ENCODE measurements at places on chromosomes 16 and 17. TPM values are rescaled to one million over a fixed set of nuclear protein-coding genes. Genes with fewer than 3 reads are reported as not detected.

KRTAP4-3 gene
- not detected for total RNA-seq

DNA sequence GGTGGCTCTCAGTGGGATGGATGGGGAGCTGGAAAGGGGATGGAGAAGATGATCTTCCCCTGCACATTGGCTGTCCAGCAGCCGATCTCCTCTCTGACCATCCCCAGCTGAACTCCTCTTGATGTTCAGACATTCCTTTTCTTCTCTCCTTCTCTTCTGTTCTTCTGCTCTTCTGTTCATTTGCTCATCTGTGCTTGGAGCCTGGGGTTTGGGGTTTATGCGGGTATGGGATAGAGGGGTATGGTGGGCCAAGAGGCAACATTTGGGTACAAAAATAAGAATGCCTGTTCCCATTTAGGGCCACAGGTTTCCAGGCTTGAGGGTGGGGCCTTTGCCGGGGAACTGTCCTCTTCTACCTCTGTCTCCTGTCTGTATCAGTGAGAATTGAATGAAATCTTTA, 205.4 kb upstream of the XYLT1 start:
- no peak overlapping the region for H3K27ac ChIP-seq
- H3K4me1 ChIP-seq = no peaks in the 10 kb centered on the region

DNA sequence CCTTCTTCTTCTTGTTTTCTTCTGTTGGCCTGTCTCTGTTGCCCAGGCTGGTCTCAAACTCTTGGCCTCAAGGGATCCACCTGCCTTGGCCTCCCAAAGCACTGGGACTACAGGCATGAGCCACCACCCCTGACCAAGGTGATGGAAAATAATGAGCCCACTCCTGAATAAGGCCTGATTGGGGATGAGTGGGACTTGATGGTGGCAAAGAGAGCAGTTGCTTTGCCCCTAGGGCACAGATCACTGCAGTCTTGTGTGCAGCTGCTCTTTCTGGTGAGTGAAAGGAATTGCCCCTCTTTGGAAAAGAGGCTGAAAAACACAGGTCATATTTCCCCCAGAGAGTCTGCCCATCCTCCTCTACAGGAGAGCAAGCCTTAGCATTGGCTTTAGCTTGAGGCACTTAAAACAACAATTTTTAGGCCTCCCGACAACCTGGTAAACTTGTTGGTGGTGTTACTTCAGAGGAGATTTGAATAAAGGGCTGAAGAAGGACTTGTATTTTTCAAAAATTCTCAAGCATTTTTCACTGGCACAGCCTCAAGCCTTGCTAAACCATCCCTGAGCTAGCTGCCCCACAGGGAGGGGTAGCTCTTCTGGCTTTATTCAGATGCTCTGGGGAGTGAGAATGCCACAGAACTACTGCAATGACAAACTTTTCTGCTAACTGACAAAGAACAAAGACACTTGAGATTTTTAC, 6.1 kb upstream of the PDP2 start:
- H3K4me3 ChIP-seq = no peak overlapping the region
- DNase-seq = no peak
- no peaks in the 10 kb centered on the region for H3K27me3 ChIP-seq
- no peak overlapping the region for H3K27ac ChIP-seq

GRCh38 chr16:84453061-84453752, 51.3 kb downstream of the MEAK7 start:
- H3K36me3 ChIP-seq = peaks cover 14% of the 10 kb centered on the region
- DNase-seq = no peak
- no peak overlapping the region for H3K27ac ChIP-seq

- no peak overlapping the region for H3K4me3 ChIP-seq
- peaks cover 25% of the 10 kb centered on the region for H3K4me1 ChIP-seq
- H3K27me3 ChIP-seq = no peaks in the 10 kb centered on the region
- H3K27ac ChIP-seq = no peak overlapping the region
These were observed 12.8 kb downstream of the CANT1 start for GRCh38 chr17:78996781-78997201.

AFMID gene
- total RNA-seq = 33.3 TPM
